ENCODE measurements at places on chromosomes 1 and 21.

DNA sequence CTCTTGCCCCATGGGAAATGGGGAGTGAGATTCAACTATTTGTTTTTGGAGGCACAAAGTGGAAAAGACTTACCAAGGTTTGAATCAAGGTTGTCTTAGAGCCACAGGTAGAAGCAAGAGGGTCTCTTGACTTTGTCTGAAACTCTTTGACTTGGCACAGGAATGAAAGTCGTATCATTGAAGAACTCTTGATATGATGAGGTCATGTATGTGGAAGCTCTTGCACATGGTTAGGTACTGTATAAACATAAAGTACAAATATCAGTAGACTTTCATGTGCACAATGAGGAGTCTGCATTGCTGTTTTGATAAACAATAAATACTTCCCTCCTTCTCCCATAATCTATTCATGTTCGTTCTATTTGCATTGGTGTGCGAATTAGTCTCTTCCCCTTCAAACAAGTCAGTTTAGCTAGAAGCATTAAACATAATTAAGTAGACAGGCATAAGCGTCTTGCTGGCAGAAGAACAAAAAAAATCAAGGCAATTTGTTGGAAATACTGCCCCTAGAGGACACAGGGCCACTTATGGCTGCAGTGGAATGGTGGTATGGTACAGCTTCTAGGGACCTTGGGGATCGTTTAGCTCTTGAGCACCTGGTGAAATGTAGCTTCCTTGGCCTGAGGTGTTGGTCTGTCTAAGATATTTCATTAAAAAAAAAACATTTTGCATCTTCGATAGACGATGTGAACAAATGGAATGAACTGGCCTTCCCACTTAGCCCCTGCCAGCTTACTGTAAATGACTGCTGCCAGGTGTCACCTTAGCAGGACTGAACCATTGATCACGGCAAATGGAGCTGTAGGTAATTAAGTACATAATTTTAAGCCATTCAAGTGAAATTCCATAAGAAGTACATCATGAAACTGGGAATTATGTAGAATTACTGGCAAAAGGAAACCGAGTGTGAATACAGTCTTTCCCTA lies 218.0 kb upstream of the GALNT2 start:
- DNase-seq, result no peak

GRCh38 chr1:234518876-234519275 lies 39.9 kb upstream of the TARBP1 start:
- no peak for DNase-seq

GRCh38 chr21:39730418-39731157 lies 14.4 kb upstream of the IGSF5 start:
- DNase-seq, result no peak

DNA sequence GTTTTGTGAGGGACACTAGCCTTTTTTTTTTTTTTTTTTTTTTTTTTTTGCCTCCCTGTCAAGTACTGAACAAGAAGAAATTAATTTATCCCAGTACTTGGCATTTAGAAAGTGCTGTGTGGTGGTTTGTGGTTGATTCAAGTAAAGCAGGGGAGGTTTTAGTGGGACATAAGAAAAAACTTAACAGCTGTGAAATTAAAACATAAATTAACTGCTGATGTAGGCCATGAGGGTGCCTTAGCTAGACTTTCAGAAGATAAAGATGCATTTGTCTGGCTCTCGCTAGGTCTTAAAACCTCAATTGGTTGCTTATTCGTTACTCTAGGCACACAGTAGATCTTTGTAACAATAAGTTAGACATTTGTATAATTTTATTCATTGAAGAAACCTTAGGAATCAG lies 52.3 kb downstream of the SPATA46 start:
- DNase-seq, result no peak

GRCh38 chr1:72281637-72282270 lies 585 bp downstream of the NEGR1 start:
- no peak for DNase-seq

- no peak for DNase-seq
These were observed 322.1 kb upstream of the VAMP3 start for GRCh38 chr1:7448986-7449385.

DNA sequence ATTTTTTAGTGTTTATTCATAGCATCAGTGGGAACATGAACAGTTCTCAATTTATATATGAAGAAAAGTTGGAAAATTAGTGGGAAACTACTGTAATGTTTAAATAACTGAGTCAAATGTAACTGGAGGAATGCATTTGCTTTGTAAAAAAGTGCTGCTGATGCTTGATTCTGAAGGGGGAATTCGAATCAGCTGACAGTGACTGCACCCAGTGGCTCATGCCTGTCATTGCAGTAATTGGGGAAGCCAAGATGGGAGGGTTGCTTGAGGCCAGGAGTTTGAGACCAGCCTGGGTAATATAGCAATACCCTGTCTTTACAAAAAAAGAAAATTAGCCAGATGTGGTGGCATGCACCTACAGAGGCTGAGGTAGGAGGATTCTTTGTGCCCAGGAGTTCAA lies 398.4 kb downstream of the ZP4 start:
- no peak for DNase-seq

DNA sequence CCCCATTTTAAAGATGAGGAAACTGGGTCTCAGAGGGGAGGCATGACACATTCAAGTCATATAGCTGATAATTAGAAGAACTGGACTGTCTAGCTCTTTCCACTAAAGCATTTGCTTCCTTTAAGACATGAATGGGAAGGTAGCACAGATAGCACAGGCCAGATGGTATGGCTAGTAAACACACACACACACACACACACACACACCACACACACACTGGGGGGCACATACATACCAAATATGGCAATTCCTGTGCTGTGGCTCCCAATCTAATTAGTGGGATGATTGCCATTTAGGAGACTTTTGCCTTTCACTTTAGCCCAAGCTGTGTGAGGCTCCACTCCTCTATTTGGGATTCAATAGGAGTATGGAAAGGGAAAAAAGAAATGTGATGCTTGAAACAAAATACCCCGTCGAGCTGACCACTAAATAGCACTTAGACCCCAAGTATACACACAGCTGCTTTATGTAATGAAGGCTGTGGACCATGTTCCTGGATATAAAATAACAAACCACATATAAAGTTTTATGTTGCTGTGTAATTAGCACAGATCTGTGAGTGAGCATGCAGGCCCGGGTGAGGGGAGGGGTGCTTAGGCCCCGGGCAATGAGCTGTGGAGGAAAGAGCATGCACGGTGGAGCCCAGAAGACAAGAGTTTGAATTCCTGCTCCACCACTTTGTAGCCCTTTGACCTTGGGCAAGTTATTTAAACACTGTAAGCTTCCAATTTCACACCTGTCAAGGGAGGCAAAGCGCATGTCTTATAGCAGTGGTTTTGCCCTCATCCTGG lies 6.8 kb upstream of the TRABD2B start:
- DNase-seq, result no peak

- DNase-seq, result no peak
These were observed 67.6 kb upstream of the SDC3 start for GRCh38 chr1:30976143-30976542.

DNA sequence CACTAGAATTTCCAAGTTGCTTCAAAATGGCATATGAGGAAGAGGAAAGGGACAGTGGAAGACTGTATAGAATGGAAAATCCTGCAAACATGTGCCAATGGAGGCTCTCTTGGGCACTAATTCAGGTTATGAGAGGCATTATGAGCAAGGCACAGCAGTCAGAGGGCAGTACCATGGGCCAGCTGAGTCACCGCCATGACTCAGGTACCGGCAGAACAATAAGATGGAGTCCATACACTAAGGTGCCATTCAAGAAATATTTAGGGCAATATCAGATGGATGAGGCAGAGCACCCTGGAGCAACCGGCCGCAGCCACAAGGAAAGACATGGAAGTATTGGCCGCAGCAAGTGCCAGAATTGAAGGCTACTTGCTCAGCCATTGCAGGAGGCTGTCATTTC lies 25.6 kb upstream of the VAV3 start:
- no peak for DNase-seq

GRCh38 chr21:45056917-45057560 lies 17.3 kb upstream of the ADARB1 start:
- no peak for DNase-seq

DNA sequence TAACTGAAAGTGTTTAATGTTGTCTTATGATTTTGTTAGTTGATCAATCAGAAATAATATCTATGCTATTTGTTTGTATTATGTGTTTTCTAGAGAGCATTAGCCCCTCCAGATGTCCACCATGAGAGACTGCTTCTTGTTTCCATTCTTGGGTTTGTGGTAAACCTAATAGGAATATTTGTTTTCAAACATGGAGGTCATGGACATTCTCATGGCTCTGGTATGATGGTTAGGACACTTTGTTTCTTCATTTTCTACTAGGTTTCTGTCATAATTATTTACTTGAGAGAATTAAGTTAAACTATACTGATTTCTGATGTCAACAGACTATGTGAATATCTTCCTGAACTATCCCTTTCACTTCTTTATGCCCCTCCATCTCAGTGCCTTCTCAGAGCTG lies 16.1 kb downstream of the SLC30A7 start:
- DNase-seq, result no peak

GRCh38 chr1:19859876-19860275 lies 22.3 kb upstream of the OTUD3 start:
- no peak for DNase-seq

- DNase-seq, result no peak
These were observed 20.6 kb downstream of the NDUFS5 start for GRCh38 chr1:39046613-39047210.

DNA sequence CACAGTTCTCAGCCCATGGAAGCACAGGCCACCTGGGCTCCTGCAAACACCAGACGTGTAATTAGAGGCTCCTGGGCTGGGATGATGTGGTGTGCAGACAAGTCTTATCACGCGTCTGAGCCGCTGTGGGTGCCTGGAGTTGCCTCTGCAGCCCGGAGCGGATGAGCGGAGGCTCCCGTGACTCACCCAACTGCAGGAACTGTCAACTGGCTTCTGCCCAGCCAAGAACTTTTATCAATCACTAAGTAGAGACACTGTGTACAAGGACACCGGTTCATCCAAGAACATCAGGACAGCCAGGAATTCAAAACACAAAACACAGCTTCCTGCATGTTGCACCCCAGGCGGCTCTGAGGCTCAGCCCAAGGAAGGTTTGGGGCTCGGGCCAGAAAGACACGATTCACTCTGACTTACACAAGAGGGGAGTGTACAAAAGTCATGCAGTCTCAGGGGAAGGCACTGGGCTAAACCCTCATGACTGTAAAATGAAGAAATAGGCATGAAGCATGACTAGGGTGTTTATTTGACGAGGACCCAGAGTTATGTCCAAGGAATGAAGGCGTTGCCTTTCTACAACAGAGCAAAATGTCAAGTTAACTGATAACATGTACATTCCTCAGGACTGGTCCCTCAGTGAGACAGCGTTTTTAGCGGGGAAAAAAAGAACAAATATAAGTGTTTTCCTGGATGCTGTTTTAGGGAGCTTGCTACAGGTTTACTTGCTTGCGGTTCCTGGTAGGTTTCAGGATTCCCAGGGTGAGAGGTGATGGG lies 21.1 kb downstream of the ERRFI1 start:
- DNase-seq, result no peak

GRCh38 chr1:99481391-99481996 lies 164.4 kb upstream of the PALMD start:
- no peak for DNase-seq

GRCh38 chr1:165161130-165161529 lies 195.4 kb downstream of the LMX1A start:
- DNase-seq, result no peak

- DNase-seq, result no peak
These were observed 22.4 kb upstream of the ACTN2 start for GRCh38 chr1:236663934-236664333.

- DNase-seq, result peak; percentile 81
These were observed 7.9 kb upstream of the ADGRB2 start for GRCh38 chr1:31771891-31772668.

- no peak for DNase-seq
These were observed 159.0 kb upstream of the ZC3H12A start for GRCh38 chr1:37315371-37315846.

DNA sequence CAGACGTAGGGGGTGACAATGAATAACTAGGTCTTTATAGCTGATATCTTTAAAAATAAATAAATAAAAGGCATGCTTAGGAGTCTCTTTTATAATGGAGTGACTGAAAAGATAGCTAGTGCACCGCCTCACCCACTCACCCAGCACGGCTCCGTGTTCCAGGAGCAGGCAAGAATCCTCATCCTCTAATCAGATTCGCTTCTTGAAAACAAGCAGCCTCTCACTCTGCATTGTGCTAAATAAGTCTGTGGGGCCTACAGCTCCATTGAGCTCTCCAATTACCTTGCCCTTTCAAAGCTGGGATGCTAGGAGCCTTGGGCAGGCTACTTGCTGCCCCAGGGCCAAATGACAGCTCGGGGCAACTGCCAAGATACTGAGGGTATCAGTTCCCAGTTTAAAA lies 91.5 kb downstream of the TIAM1 start:
- DNase-seq, result no peak

DNA sequence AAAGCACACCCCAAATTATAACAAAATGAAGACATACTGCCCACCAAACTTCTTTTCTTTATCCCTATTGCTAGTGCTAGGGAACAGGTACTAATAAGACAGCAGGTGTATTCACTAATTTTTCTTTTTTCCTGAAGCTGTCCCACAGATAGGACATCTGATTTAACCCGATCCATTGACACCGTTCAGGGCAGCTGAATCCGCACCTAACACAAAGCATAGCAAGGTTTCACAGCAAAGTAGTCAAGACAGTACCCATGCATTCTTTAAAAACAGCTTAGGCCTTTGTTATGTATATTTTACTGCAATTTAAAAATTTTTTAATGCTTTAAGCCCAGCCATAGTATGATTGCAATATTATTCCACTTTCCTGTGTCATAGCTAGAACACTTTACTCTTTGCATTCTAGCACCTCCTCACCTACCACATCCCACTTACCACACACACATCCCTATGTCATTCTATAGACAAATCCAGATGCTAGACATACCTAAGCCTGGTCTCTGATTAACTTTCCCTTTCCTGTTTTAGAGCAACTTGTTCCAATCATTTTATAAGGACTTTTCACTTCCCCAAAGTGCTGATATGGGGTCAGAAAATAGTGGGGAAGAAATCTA lies 40.4 kb downstream of the GATAD2B start:
- DNase-seq, result no peak

GRCh38 chr1:228099331-228099732 lies 3.8 kb downstream of the C1orf35 start:
- DNase-seq, result peak; percentile 59

DNA sequence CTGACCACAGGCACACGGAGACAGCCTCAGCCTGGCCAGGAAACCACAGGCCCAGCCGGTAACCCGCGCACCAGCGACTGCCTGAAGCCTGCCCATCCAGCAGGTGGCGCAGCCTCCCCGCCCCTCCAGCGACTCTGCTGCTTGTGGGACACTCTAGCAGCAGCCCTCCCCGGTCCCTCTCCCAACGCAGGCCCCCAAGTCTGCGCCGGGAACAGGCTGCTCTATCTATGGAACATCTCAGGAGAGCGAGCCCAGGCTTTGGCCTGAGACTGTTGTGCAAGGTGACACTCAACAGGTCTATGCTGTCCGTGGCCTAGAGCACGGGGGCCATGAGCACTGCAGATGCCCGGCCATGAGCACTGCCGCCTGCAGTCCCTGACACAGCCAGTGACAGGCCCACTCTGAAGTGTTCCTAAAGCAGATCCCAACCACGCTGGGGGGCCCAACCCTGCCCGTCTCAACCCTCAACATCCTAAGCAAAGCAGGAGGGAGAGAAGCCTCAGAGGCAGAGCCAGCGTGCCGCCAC lies 28.4 kb downstream of the WDR4 start:
- DNase-seq, result no peak

All from activated effector memory CD4-positive, alpha-beta T cell treated with anti-CD3 and anti-CD28 coated beads, Interleukin-2, amount 50 U/mL, for 16 hours (primary cell).